ENCODE measurements at places on chromosomes 6 and 20.

DNA sequence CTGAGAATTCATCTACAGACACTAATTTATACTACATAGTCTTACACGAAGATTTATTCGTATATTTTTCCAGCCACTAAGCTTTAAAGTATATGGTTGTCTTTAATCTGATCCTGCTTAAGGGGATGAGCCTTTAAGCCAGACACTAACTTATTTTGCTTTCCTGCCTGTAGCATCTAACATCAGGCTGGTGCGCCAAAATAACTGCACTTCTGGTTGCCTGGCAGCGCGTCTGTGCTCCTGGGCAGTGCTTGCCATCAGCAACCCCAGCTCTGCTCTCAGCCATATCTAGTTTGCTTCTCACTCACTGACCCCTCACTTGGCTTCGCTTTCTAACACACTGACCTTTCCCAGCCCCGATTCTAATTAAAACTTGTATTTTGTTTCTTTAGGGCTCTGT is 21.8 kb downstream of the HMGCLL1 start:
- no peak for DNase-seq

DNA sequence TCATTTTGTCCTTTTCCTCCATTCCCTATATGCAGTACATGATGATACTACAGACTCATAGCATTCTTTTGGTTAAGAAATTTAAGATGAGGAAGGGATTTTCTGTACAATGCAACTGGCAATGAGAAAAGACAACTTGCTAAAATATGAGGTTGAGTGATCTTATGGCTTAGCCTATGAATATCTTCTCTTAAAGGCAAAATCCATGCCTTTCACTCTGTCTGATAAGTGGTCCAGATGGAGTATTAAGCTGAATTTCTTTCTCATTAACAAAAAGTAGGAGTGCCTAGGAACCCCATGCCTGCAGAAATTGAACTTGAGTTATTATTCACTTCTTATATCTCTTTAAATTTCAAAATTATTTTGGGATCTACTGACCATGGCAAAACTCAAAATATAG is 135.3 kb downstream of the GRIK2 start:
- no peak for DNase-seq

DNA sequence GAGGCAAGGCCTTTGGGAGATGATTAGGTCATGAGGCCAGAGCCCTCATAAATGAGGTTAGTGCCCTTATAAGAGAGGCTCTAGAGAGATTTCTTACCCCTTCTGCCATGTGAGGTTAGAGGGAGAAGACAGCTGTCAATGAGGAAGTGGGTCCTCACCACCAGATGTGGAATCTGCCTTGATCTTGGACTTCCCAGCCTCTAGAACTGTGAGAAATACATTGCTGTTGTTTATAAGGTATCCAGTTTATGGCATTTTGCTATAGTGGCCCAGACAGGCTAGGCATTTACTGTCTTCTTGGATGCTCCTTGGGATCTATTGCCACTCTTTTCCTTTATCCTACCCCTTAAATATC is 57.1 kb upstream of the CITED2 start:
- no peak for DNase-seq

GRCh38 chr6:5214570-5215052 is 46.1 kb downstream of the LYRM4 start:
- no peak for DNase-seq

DNA sequence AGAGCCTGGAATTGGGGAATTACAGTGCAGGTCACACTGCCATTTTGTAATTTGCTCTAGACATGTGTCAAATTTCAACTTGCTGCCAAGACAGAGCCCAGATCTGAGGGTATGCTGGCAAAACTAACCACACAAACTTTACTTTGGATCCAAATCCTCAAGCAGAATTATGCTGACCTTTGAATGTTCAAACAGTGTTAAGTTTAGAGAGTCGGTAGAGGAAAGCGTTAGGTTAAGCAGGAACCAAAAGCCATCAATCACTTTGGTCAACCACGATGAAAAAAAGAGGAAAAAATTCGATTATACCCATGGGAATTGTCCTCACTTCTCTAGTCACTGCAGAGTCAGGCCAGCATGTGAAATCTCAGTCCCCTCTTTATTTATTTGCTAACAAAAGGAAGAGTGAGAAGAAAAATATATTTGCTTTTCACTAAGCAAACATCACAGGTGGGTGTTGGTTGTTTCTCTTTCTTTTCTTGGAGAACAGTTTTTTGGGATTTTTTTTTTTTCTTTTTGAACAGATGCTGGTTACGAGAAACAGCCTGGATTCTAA is 105.1 kb upstream of the ADGRF1 start:
- no peak for DNase-seq

DNA sequence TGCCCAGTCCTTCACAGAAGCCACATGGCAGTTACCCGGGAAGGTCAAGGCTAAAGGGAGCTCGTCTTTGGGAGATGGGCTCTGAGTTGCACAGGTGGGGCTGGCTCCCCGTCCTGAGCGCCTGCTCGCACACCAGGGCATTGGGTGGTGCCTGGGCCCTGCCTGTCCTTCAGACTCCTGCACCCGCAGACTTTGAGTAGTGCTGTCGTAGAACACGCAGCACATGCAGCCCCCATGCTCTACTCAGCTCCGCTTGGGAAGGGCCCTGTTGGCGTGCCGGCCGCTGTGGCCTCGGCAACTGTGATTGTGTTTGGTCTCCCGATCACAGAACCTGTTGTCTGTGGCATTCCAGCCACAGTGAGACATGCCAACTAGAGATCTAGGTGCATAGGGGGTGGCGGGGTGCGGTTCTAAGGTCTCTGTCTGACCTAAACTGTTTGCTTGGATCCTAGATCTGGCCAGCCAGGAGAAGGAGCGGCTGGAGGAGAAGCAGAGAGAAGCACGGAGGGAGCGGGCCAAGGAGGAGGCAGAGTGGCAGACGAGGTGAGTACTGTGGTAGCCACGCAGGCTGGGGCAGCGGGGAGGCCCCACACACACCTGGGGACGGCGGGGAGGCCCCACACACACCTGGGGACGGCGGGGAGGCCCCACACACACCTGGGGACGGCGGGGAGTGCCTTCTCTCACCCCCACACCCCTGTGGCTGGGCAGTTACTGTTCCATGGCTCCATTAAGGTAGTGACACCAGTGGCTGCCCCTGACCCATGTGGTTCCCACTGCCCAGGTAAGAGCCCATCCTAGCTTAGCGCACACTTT is 11.3 kb upstream of the ADRM1 start:
- no peak for DNase-seq

- DNase-seq, result no peak
Measured at GRCh38 chr6:148990403-148990802, 243.6 kb downstream of the UST start.

- DNase-seq, result no peak
Measured at GRCh38 chr6:24501914-24502313, 7.1 kb downstream of the ALDH5A1 start.

DNA sequence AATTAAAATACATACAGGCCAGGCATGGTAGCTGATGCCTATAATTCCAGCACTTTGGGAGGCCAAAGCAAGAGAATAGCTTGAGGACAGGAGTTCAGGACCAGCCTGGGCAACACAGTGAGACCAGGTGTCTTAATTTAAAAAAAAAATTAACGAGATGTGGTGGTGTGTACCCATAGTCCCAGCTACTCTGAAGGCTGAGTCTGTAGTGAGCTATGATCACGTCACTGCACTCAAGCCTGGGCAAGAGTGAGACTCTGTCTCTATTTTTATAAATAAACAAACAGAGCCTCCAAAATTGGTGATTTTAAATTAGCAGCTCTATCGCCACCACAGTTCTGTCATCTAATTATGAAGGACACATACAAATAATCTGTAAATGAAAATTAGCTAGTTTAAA is 37.9 kb downstream of the ABHD12 start:
- no peak for DNase-seq

- DNase-seq, result no peak
Measured at GRCh38 chr6:13457577-13457976, 29.8 kb downstream of the GFOD1 start.

DNA sequence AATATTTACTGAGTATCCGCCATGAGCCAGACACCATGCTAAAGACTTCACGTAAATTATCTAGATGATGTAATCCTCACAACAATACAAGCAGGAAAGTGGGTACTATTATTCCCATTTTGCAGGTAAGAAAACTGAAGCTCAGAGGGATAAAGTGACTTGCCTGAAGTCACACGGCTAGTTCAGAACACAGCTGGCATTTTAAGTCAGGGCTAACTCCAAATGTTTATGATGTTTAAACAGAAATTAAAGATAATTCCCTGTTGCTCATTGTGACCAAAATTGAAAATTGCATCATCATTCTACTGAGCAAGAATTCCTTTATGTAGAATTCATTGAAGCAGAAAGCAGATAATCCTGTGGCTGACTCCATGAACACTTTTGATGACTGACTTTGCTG is 71.3 kb upstream of the STXBP5 start:
- no peak for DNase-seq

DNA sequence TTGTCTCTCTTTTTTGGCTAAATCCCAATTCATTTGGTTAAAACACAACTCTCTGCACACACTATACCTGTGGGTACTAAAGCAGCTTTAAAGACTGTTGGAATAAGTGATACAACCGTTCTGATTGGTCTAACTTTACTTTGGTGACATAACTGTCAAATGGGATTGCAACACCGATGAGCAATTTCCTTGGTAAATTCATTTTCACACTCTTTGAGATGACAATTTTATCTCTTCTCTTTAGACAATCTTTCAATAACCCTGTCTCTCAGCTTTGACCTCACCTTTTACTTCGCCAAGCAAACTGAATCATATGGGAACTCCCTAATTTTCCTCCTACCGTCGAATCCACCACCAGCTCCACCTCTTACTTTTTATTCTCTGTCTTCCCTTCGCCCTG is 60.8 kb downstream of the ECT2L start:
- DNase-seq, result no peak

GRCh38 chr20:61497029-61497627 is 245.1 kb downstream of the CDH4 start:
- no peak for DNase-seq

DNA sequence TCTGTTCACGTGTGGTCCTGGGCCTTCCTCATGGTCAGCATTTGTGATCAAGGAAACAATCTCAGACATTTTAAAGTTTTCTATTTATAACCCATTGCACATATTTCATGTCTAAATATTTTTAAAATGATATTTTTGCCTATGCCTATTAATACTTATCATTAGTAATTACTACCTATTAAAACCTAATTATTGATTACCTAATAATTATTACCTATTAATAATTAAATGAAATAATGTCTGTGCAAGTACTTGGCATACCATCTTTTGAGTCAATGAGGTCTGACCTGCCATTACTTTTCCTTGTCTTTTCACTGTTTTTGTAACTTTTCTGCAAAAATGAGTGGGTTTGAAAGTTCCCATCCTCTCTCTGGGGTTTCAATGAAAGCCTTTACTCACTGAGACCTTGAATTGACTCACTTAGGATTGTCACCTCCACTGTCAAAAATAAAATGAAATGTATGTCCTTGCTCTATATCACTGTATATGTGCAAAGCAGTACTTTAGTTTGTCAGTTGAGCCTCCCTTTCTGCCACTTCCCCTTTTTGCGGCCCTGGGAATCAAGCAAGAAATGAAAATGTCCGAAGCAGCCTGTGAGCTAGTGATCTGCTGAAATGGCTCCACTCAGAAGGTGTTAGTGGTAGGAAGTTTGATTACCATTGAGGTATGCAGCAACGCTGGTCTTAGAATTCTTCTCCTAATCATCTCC is 87.8 kb downstream of the L3MBTL3 start:
- DNase-seq, result no peak

- no peak for DNase-seq
Measured at GRCh38 chr6:129894921-129895320, 33.8 kb upstream of the TMEM244 start.

GRCh38 chr6:66860328-66860727 is 1153.3 kb upstream of the EYS start:
- no peak for DNase-seq

- DNase-seq, result no peak
Measured at GRCh38 chr6:137805622-137806021, 61.4 kb upstream of the TNFAIP3 start.

GRCh38 chr6:53340536-53340935 is 8.2 kb downstream of the ELOVL5 start:
- no peak for DNase-seq

DNA sequence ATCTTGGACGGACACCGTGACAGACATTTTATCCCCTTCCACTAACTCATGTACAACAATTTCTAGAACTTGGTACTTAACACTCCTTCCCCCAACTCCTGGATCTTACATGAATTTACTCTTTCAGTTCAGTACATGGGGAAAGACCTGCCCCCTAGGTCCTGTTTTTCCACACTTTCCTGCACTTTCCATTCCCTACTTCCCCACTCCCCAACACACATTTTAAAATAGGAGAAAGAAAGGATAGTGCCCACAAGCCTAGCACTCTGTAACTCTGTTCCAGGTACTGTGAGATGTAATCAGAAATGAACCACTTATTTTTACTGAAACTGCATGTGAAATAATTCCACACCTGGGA is 1.3 kb downstream of the ADGRG6 start:
- no peak for DNase-seq

All from NCI-H1048 (cell line).